ENCODE measurements at places on chromosomes 5 and 9.

GRCh38 chr5:91418158-91418557, 35.0 kb upstream of the ARRDC3 start:
- H3K4me3 ChIP-seq = no peak overlapping the region
- H3K4me1 ChIP-seq = no peaks in the 10 kb centered on the region
- no peaks in the 10 kb centered on the region for H3K27me3 ChIP-seq

- DNase-seq = no peak
- H3K36me3 ChIP-seq = no peaks in the 10 kb centered on the region
- no peaks in the 10 kb centered on the region for H3K27me3 ChIP-seq
- peaks cover 14% of the 10 kb centered on the region for H3K4me1 ChIP-seq
These were observed 3.9 kb downstream of the GLIPR2 start for GRCh38 chr9:36140086-36141084.

DNA sequence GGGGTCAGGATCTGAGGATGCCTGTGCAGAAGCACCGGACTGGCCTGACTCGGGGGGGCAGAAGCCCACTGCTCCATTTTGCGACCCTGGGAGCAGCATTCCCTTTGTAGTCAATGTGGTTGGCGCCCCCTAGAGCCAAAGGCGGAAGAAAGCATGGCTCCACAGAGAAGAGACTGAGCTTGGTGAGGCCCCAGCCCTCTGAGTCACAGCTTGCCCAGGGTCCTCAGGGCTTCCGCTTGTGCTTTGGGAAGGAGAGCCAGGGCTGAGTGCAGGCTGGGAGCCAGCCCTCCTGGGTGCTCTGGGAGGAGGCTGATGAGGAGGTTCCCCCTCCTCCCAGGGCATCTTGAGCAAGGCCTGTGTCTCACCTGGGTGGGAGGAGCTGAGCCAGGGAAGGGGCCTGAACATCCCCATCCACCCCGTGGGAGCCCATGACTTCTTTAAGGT, 5.5 kb upstream of the AQP3 start:
- no peak overlapping the region for H3K27ac ChIP-seq
- no peaks in the 10 kb centered on the region for H3K36me3 ChIP-seq
- peak; percentile 81 for DNase-seq
- H3K27me3 ChIP-seq = no peaks in the 10 kb centered on the region
- H3K4me1 ChIP-seq = no peaks in the 10 kb centered on the region

DNA sequence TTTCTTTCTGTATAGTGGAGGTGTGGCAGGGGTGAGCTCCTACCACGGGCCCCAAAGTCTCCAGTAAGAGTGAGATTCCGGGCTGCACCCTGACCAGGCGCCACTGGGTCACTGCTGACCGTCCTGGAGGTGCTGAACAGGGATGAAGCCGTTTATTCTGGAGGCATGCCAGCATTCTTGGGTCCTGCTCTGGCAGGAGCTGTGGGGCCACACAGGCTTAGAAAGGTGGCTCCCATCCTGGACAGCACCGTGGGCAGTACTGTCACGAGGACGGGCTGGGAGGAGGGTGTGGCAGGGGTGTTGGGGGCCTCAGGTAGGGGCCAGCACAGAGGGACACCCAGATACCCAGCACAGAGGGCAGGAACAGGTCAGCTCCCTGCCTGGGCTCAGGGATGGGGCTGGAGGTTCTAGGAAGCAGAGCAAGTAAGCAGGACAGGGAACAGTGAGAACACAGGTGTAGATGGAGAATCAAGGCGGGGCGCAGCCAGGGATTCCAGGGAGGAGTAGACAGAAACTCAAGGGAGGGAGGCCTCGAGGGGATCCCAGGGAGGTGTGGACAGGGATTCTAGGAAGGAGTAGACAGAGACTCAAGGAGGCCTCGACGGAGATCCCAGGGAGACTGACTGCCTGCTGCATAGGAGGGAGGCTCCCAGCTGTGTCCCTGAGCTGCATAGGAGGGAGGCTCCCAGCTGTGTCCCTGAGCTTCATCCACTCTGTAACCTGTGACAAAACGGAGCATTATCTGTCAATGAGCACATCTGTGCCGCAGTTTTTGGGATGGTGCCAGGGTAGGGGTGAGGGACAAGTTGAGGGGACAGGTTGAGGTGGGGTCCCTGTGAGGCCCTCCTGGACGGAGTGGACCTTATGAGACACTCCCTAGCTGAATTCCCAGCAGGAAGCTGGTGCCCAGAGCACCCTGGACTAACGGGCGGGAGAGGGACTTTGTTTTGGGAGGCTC, 1.1 kb upstream of the PLEKHG4B start:
- H3K36me3 ChIP-seq = no peaks in the 10 kb centered on the region
- no peaks in the 10 kb centered on the region for H3K4me1 ChIP-seq
- DNase-seq = peak; percentile 57
- H3K27ac ChIP-seq = no peak overlapping the region
- no peak overlapping the region for H3K4me3 ChIP-seq

GRCh38 chr5:129367883-129368282, 92.2 kb upstream of the ADAMTS19 start:
- H3K36me3 ChIP-seq = no peaks in the 10 kb centered on the region
- no peaks in the 10 kb centered on the region for H3K27me3 ChIP-seq
- no peaks in the 10 kb centered on the region for H3K4me1 ChIP-seq
- no peak overlapping the region for H3K27ac ChIP-seq
- DNase-seq = no peak

DNA sequence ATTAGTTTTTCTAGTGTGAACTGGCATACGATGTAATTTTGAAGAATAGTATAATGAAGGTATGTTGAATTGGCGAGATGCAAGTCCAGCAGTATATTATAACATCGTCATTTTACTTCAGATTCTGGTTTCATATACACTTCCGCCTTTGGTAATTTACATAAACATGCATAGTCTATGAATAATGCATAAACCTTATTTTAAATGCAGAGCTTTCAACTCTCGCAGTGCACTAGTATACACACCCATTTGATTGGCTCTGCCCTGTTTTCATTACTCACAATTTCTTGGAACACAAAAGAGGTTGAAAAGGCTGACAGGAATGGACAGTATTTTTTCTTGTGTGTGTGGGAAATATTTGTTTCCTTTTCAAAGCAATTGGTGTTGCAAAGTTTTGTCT, 128.9 kb upstream of the CCNH start:
- no peaks in the 10 kb centered on the region for H3K36me3 ChIP-seq
- H3K27ac ChIP-seq = no peak overlapping the region
- no peaks in the 10 kb centered on the region for H3K27me3 ChIP-seq
- H3K4me1 ChIP-seq = no peaks in the 10 kb centered on the region

GRCh38 chr5:40738502-40738901, 17.3 kb downstream of the TTC33 start:
- H3K27me3 ChIP-seq = no peaks in the 10 kb centered on the region
- H3K4me1 ChIP-seq = peaks cover 28% of the 10 kb centered on the region
- no peak overlapping the region for H3K27ac ChIP-seq
- DNase-seq = no peak

- DNase-seq = no peak
- no peak overlapping the region for H3K4me3 ChIP-seq
- no peaks in the 10 kb centered on the region for H3K27me3 ChIP-seq
- H3K4me1 ChIP-seq = peaks cover 20% of the 10 kb centered on the region
These were observed 27.6 kb downstream of the DAP start for GRCh38 chr5:10733426-10733825.

GRCh38 chr9:71937898-71938297, 26.5 kb downstream of the C9orf85 start:
- H3K4me1 ChIP-seq = no peaks in the 10 kb centered on the region
- H3K27ac ChIP-seq = no peak overlapping the region
- H3K27me3 ChIP-seq = no peaks in the 10 kb centered on the region

DNA sequence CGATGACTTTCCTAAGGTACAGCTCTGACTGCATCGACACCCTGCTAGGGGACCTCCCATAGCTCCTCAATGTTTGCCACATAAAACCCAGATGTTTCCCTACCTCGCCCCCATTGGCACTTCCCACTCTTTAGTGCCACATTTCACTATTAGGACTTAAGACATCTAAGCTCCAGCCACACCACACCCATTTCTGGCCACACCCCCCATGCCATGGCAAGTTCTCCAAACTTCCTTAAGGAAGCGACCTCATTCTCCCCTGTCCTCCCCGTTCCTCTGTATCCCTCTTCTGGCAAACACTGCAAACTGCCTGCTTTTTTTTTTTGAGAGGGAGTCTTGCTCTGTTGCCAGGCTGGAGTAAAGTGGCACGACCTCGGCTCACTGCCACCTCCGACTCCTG, 62.9 kb downstream of the USP20 start:
- H3K4me3 ChIP-seq = no peak overlapping the region
- no peak overlapping the region for H3K27ac ChIP-seq
- peaks cover 5% of the 10 kb centered on the region for H3K36me3 ChIP-seq
- no peaks in the 10 kb centered on the region for H3K27me3 ChIP-seq
- DNase-seq = no peak

DNA sequence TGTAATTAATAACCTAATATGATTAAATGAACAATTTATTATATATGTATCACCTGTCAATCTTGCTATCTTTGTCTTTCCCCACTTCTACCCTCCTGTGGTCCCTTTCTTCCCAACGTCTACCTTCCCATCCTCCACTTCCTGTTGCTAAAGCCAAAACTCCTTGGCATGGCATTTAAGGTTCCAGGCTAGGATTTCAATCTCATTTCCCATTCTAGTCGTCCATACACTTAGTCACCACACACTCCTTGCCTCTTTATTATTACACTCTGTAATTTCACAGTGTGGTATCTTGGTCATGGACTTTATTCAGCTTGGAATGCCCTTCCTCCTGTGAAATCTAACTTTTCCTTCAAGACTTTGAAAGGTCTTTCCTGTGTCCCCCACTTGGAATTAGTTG, 115.3 kb downstream of the SEMA6A start:
- no peaks in the 10 kb centered on the region for H3K27me3 ChIP-seq
- H3K36me3 ChIP-seq = no peaks in the 10 kb centered on the region
- no peak for DNase-seq
- no peaks in the 10 kb centered on the region for H3K4me1 ChIP-seq
- no peak overlapping the region for H3K4me3 ChIP-seq

DNA sequence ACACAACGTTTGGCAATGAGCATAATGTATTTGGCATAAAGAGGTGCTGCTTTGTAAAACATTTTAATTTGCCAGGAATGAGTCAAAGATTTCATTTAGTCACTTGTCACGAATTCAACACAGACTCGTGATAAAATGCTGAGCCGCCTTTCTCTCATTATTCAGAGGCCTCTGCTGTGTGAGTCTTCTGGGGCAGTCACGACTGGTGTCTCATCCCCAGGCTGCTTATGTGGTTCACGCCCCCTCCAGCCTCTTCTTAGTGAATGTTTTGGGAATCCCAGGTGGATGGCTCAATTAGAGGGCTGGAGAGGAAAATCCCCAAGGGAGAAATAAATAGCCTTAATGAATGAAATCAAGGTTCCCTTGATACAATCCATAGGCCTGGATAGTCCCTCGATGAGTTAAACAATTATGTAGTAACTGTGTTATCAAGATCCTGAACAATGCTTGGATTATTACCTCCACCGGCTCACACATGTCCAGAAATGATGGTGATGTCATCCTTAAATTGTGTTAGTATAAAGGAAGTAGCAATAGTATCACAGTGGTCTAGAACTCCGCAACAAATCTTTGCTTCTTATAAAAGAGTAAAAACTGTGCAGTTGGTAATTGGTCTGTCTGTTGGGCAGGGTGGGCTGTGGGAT, 192.1 kb upstream of the ADAMTS16 start:
- H3K27ac ChIP-seq = no peak overlapping the region
- no peaks in the 10 kb centered on the region for H3K27me3 ChIP-seq
- H3K4me1 ChIP-seq = no peaks in the 10 kb centered on the region
- DNase-seq = no peak
- H3K4me3 ChIP-seq = no peak overlapping the region

DNA sequence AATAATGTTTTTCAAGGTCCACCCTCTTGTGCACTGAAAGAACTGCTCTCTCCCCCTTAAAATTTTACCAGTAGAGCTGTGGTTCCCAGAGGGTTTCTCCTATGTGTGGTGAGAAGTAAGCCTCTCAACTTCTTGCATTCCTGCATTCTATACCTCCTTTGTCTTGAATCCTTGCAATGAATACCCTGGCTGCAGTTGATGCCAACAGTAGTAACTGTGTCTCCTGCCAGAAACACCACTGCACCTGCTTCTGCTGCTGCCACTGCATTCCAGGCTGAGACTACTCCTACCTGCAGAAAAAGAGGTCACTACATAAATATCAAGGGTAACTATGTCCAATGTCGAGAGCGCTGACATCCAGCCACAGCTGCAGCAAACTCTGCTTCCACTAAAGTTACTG, 203.7 kb downstream of the TMEM167A start:
- H3K4me1 ChIP-seq = no peaks in the 10 kb centered on the region
- H3K27ac ChIP-seq = no peak overlapping the region
- no peak overlapping the region for H3K4me3 ChIP-seq
- H3K36me3 ChIP-seq = no peaks in the 10 kb centered on the region
- no peaks in the 10 kb centered on the region for H3K27me3 ChIP-seq
- no peak for DNase-seq

- H3K4me1 ChIP-seq = no peaks in the 10 kb centered on the region
- H3K27ac ChIP-seq = no peak overlapping the region
- H3K4me3 ChIP-seq = no peak overlapping the region
- no peaks in the 10 kb centered on the region for H3K27me3 ChIP-seq
- no peaks in the 10 kb centered on the region for H3K36me3 ChIP-seq
These were observed 190.9 kb downstream of the TTC39B start for GRCh38 chr9:15116130-15116580.

GRCh38 chr5:38739011-38739704, 106.7 kb upstream of the OSMR start:
- H3K27ac ChIP-seq = no peak overlapping the region
- H3K27me3 ChIP-seq = no peaks in the 10 kb centered on the region
- no peak overlapping the region for H3K4me3 ChIP-seq
- no peaks in the 10 kb centered on the region for H3K4me1 ChIP-seq
- no peak for DNase-seq

DNA sequence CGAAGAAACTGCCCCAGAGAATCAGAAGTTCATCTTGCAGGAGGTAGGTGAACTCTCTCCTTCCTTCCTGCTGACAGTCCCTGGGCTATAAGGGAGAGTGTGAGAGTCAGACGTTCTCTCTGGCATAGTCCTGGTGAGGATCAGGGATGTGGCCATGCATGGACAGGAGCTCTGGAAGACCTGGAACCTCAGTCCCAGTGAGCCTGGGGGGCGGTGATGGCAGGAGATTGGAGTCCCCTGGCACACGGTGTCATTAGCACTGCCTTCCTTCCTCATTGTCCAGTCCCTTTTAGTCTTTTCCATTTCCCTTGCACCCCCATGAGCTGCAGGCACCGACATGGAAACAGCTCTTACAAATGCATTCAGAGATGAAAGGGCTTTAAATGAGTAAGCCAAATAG, 38.6 kb downstream of the GALNT12 start:
- no peak overlapping the region for H3K27ac ChIP-seq
- no peaks in the 10 kb centered on the region for H3K36me3 ChIP-seq
- no peaks in the 10 kb centered on the region for H3K4me1 ChIP-seq
- no peak for DNase-seq

GRCh38 chr5:177256296-177256695, 47.2 kb downstream of the RAB24 start:
- no peak for DNase-seq
- H3K27ac ChIP-seq = no peak overlapping the region
- no peaks in the 10 kb centered on the region for H3K27me3 ChIP-seq
- no peak overlapping the region for H3K4me3 ChIP-seq
- H3K36me3 ChIP-seq = peaks cover 17% of the 10 kb centered on the region

All from kidney (tissue), 22 donors.